NCI-H2081 treated with DMSO at 0.1 percent for 48 hours (cell line): ENCODE measurements at places on chromosomes 4 and X.

DNA sequence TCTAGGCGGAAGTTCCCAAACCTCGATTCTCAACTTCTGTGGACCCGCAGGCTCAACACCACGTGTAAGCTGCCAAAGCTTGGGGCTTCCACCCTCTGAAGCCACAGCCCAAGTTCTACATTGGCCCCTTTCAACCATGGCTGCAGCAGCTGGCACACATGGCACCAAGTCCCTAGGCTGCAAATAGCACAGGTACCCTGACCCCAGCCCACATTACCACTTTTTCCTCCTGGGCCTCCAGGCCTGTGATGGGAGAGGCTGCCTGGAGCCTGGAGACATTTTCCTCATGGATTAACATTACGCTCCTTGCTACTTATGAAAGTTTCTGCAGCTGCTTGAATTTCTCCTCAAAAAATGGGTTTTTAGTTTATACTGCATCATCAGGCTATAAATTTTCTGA is 479.5 kb downstream of the PCDH7 start:
- no peak for DNase-seq

DNA sequence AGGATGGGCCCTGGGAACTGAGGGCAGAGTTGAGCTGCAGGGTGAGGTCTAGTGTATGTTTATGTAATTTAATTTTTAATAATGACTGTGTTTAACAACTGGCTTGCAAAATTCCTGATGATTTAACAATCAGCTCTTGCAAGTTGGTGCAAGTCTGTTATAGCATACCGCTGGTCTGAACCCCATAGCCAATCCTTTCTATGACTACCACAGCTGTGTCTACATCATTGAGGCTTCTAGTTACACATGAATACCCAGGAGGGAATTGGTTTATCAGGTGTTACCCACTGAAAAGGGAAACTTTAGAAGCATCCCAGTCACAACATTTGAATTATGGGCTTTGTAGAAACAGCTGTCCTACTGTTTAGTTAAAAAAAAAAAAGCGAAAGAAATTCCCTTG is 38.3 kb downstream of the SUPT20HL1 start:
- DNase-seq = no peak

GRCh38 chr4:140296335-140297220 is 76.9 kb upstream of the SCOC start:
- DNase-seq = peak; percentile 1

- DNase-seq = no peak
These were observed 17.4 kb downstream of the IRAK1 start for GRCh38 chrX:154002215-154002719.

GRCh38 chrX:117854806-117855205 is 261.8 kb downstream of the KLHL13 start:
- no peak for DNase-seq

GRCh38 chr4:70133473-70133872 is 20.6 kb upstream of the PRR27 start:
- no peak for DNase-seq

GRCh38 chr4:27278615-27279375 is 418.2 kb downstream of the STIM2 start:
- DNase-seq = peak; percentile 81

DNA sequence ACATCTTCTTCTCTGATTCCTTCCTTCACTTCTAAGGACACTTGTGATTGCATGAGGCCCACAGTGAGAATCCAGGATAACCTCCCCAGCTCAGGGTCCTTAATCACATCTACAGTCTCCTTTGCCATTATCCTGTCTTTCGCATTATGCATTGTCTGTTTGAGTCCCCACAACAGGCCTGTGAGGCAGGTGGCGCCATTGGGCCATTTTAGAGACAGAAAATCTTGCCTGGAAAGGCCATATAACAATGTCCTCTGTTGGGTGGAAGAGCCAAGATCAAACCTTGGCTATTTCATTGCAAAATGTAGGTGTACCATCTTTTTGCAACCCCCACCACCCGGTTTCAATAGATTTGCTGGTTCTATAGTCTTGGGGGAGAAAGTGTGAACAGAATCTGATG is 11.8 kb upstream of the DCUN1D4 start:
- DNase-seq = no peak

- DNase-seq = no peak
These were observed 8.6 kb upstream of the ARHGAP10 start for GRCh38 chr4:147723326-147723725.

DNA sequence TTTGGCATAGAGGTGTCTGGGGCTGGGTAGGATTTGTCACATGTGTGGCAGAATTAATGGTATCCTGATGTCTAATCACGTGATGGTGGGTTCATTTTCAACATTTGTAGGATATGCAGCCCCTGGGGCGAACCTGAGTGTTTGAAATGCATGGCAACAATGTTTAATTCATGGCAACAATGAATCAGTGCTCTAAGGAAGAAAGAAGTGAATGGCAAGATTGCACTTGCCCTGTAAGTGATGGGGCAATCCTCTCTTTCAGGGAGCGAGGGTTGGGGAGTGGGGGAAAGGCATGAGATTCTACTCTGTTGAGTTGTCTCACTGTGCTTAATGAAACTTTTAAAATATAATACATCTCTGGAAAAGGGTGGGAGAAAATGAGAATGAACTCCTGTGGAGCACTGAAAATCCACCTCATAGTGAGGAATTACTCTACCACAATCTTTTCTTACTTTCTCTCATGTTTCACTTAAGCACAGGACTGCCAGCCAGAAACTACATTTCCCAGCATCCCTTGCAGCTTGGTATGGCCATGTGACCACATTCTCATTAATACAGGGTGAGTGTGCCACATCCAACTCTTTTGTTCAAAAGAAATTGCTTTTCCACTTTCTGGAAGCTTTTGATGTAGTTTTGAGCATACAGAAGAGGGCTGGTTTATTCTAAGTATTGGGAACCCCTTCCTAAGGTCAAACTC is 64.0 kb upstream of the PGM2 start:
- DNase-seq = no peak

- DNase-seq = no peak
These were observed 17.2 kb downstream of the GPR174 start for GRCh38 chrX:79161655-79162054.

DNA sequence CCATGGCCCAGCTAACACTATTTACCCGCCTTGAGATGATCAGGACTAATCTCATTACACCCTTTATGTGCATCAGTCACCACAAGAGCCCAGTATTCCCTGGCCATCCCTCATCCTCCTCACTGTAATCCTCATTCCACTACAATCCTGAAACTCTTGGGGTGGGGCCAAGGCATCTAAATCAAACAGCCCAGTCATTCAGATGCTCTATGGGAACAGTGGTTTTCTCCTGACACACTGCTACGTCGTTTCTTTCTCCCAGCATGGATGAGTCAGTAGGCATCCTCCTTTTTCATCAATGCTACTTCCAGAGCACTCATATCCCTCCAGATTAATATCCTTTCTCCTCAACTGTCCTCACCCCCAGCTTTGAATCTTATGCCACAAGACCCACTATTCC is 5.6 kb downstream of the SDAD1 start:
- no peak for DNase-seq

DNA sequence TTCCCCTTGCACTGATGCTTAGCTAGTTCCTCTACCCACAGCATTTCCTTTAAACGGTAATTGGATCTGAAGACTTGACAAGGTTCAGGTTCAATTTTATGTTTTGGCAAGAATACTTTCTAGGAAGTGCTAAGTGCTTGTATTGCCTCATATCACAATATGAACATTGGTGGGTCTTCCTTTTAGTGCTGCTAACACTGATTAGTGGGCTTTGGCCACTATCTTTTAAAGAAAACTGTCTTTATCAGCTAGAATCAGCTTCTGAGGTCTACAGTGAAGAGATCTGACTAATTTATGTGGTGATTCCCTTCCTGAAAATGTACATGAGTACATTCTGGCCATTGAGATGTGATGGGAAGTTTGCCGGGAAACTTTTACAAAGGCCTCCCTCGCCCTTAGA is 316.7 kb upstream of the KLF3 start:
- no peak for DNase-seq

GRCh38 chr4:124121461-124121971 is 591.0 kb downstream of the ANKRD50 start:
- DNase-seq = no peak

- DNase-seq = no peak
These were observed 362.6 kb upstream of the MAGEB2 start for GRCh38 chrX:29852767-29853166.

DNA sequence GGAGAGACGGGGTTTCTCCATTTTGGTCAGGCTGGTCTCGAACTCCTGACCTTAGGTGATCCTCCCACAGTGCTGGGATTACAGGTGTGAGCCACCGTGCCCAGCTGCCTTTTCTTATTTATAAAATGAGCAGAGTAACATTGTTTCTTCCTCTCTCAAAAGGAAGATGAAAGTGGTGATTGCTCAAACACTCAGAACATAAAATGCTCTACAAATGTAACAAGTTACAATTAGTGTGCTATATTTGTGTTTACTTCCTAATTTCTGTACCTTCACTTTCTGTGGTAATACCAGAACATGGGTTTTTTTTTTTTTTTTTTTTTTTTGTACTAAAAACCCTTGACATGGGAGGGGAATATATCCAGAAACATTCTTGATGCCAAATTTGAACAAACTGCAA is 197.9 kb downstream of the MGST2 start:
- no peak for DNase-seq

DNA sequence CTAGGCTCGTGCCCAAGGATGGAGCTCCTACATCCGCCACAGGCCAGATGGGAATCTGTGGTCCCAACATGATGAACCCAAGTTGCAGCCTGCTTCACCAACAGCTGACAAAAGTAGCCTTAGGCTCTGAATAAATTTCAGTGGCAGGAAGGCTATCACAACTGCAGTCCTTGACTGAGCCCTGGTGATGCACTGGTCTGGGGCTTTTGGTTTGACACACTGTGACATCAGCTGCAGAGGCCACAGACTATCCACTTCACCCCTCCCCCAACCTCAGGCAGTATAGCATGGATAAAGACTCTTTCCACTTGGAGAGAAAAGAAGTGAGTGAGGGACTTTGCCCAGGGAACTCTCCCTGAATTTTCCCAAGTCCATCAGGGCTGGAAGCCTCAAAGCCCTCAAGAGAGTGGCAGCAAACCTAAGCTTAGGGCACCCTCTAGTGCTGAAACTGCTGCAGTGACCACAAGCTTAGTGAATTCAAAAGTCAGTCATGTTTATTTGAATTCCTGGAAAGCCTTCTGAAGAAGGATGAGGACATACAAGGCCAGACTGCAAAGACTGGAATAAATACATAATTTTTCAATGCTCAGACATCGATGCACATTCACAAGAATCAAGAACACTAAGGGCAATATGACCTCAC is 135.0 kb upstream of the TENT5D start:
- DNase-seq = no peak

DNA sequence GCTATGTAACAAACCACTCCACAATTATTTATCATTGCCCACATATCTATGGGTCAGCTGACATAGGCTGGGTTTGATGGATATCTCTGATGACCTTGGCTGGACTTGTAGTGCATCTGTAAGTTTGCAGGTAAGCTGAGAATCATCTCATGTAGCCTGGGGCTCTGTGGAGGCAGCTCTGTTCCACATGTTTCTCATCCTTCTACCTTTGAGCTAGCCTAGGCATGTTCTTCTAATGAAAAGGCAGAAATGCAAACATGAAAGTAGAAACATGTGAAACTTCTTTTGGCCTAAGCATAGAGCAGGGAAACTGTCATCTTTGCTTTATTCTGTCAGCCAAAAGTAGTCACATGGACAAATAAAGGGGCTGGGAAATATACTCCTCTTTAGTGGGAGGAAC is 18.2 kb downstream of the MRPL1 start:
- no peak for DNase-seq

DNA sequence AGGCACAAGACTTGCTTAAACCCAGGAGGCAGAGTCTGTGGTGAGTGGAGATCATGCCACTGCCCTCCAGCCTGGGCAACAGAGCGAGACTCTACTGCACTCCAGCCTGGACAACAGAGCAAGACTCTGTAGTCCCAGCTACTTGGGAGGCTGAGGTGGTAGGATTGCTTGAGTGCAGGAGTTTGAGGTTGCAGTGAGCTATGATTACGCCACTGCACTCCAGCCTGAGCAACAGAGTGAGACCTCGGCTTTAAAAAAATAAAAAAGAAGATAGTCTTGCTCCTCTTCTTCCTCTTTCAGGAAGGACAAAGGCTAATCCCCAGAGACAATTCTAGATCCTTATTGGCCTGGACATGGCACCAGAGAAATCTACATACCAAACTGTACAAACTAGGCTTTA is 5.7 kb upstream of the PPEF2 start:
- no peak for DNase-seq

DNA sequence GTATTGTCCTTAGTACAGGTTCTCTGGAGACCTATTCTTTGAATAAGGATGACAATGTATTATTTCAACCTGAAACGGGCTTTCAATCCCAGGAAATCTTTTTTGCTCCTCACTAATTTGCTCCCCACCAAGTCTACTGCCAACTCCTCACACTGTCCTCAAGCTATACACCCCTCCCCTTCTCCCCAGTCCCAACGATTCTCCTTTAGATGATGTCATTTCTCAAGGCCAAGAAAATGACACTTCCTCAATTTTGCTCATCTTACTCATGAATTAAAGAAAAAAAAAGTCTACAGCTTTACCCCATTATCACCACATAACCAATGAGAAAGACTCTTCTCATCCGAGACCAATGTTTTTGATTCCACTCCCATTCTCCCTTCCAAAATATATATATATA is 20.6 kb downstream of the AP1S2 start:
- DNase-seq = no peak

DNA sequence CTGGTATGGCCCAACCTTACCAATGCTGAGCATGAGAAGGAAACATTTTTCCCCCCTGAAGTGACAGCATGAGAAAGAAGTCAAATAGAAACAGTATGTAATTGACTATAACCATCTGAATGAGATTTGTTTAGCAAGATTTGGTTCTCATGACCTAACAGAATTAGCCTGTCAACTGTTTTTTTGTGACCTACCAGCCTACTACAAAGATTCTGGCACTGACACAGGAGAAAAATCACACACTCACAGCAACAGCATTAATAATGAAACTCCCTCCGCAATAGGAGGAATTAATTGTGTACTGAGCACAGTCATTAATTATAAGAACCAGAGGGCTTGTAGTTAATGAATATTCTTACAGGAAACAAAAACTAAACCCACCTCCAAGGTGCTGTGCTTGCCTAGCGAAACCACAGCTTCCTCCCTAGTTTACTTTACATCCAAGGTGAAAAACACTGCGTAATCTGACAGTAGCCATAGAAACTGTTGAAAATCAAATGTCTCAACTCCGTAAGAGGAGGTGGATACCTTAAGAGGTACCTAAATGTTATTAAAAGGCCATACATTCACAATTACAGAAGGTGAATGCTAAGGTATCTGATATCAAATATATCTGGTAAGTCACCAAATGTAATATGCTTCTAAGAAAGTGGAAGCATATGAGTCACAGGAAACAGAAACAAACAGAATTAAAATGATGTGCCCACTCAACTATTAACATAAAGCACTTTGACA is 34.9 kb downstream of the MMRN1 start:
- DNase-seq = no peak

DNA sequence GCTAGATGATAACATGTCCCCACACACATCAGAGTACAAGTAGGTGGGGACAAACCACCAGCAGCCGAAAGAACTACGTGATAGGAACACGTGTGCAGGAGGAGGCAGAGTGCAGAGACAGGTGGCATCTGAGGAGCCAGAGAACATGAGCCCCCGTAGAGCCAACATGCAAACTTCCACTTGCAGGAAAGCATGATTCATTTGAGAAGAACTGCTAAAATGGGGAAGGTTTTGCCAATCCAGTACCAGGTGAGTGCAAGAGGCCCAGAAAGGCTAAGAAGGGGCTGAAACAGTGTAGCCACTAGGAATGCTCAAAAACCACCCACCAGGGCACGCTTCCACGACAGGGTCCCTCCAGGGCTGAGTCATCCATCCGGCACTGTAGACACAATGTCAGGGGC is 149.8 kb upstream of the TENM3 start:
- DNase-seq = no peak

GRCh38 chrX:41377624-41378023 is 43.7 kb downstream of the DDX3X start:
- no peak for DNase-seq
